Activated CD4-positive, alpha-beta T cell treated with anti-CD3 and anti-CD28 coated beads, Interleukin-2, amount 50 U/mL, for 24 hours (primary cell): ENCODE measurements at places on chromosomes 2 and 18.

- no peak for DNase-seq
Observed at GRCh38 chr2:207704078-207704477, 7.4 kb upstream of the CCNYL1 start.

DNA sequence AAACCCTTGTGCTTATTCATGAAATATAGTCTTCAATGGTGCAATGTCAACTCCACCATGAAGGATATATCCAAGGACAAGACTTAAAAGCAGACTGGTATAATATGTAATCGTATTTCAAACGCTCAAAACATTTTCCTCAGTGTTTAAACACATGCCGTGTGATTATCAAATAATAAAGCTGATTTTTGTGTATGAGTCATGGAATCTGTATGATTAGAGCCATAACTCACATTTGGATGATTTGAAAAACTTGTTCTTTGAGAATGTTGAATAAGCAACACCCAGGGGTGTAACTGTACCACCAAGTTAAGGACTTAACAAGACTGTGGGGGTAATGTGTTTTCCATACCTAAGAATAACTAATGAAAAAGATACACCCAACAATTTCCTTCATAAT, 215.3 kb downstream of the STK39 start:
- no peak for DNase-seq

DNA sequence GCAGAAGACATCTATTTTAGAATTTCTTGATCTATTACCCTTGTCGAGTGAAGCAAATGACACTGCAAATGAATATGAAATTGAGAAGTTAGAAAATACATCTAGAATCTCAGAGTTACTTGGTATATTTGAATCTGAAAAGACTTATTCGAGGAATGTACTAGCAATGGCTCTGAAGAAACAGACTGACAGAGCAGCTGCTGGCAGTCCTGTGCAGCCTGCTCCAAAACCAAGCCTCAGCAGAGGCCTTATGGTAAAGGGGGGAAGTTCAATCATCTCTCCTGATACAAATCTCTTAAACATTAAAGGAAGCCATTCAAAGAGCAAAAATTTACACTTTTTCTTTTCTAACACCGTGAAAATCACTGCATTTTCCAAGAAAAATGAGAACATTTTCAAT, 370.4 kb downstream of the XIRP2 start:
- DNase-seq = no peak

GRCh38 chr18:40937386-40937785, 1017.6 kb upstream of the PIK3C3 start:
- no peak for DNase-seq

DNA sequence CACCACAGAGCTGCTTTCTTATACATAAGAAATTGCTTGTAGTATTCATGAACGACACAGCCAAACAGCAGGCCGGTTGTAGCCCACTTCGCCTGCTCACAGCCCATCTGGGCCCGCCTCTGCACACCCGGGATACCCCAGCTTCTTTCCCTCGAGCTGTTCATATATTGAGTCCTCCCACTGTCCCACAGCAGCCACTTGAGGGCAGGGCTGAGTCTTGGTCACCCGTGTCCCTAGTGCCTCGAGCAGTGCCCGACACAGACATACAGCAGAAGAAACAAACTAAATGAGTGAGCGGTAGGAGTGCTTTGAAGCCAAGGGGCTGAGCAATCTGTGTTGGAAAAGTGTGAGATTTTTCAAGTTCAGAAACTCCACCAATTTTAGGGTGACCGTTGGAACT, 251.4 kb downstream of the KLHL29 start:
- DNase-seq = no peak

- DNase-seq = no peak
Observed at GRCh38 chr2:101728865-101729264, 31.4 kb downstream of the MAP4K4 start.

GRCh38 chr2:213818436-213818835, 534.2 kb downstream of the SPAG16 start:
- DNase-seq = no peak

GRCh38 chr2:99607861-99608491, 118.2 kb upstream of the REV1 start:
- no peak for DNase-seq

GRCh38 chr2:555164-555922, 121.9 kb downstream of the TMEM18 start:
- no peak for DNase-seq

DNA sequence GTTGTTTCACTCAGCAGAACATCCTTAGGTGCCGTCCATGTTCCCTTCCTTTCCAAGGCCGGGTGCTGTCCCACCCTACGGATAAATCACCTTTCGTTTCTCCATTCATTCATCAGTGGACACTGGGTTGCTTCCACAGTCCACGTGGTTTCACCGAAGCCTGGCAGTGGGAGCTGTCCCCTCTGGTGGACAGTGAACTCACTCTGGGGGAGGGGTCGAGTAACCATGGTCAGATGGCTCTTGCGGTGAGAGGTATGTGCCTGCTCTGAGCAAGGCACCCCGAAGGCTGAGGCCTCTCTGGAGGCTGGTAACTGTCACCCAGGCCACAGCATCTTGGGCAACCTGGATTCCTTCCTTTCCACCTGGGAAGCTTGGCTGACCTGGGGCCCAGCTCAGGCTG, 61.5 kb upstream of the TWIST2 start:
- no peak for DNase-seq

DNA sequence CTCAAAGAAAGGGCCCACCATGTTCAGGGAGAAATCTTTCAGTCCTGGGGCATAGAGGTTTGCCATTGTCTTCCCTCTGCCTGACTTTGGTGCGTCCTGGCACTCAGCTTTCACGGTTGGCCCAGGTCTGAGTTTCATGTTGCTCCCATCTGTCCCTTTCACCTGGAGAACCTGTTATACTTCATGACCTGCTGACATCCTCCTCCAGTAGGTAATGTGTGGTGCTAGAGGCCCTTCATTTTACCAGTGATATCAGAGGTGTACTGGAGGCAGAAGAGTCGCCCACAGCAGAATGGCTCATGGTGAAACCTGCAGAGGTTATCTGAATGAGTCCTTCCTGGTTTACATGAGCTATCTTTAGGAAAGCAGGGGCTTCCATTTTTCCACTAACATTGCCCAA, 128.8 kb upstream of the DLX2 start:
- DNase-seq = no peak

DNA sequence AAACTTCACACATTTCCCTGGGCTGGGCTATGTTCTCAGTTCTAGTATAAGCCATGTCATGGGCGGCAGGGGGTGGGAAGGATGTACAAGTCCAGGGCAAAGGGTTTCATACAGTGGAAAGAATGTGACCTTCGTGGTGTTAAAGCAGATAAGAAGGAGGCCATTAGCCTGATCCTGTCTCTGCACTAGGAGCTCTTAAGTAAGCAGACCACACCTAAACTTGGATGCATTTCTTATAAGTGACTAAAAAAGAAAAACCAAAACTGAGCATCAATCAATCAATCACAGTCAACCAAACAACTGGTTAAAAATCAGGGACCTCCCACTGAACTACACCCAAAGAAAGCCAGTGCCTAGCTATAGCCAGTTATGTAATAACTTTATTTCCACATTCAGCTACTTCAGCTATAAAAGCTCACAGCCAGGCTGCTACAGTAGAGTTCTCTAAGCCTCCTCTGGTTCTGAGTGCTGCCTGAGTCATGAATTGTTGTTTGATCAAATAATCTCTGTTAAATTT, 46.8 kb upstream of the RIOK3 start:
- DNase-seq = no peak

DNA sequence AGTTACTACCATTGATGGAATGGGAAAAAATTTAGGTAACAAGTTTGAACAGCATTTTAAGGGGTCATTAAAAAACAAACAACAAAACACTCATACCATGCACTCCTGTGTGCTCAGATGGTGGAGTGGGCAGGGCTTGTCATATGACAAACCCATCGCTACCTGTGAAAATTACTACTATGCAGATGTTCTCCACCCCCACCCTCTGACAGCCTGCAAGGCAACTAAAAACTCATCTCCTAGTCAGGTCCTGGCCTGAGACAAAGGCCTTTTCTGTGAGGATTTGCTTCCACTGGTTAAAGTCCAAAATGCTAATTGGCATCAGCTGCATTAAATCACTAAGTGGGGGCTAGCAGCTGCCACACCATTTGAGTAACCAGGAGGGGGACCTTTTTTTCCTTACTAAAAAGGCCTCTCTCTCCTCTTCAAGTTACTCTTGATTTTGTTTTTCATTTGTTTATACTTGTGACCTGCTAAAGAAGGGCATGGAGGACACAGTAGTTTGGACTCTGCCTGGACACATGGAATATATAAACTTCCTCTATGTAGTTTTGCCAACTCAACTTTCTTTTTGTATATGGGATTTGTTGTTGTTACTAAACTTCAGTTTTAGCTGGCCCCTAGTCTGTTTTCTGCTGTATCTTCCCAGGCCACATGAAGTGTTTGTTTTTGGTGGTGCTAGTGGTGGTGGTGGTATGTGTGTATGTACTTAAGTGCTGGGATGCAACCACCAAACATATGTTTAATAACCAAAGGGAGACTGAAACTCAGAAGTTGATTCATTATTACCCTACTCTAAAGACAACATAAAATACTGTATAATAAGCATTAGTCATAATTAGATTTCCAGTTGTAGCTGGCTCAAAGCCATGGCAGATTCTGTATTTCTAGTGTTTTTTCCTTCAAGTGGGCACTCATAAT, 121.3 kb downstream of the MAP4K4 start:
- DNase-seq = no peak

DNA sequence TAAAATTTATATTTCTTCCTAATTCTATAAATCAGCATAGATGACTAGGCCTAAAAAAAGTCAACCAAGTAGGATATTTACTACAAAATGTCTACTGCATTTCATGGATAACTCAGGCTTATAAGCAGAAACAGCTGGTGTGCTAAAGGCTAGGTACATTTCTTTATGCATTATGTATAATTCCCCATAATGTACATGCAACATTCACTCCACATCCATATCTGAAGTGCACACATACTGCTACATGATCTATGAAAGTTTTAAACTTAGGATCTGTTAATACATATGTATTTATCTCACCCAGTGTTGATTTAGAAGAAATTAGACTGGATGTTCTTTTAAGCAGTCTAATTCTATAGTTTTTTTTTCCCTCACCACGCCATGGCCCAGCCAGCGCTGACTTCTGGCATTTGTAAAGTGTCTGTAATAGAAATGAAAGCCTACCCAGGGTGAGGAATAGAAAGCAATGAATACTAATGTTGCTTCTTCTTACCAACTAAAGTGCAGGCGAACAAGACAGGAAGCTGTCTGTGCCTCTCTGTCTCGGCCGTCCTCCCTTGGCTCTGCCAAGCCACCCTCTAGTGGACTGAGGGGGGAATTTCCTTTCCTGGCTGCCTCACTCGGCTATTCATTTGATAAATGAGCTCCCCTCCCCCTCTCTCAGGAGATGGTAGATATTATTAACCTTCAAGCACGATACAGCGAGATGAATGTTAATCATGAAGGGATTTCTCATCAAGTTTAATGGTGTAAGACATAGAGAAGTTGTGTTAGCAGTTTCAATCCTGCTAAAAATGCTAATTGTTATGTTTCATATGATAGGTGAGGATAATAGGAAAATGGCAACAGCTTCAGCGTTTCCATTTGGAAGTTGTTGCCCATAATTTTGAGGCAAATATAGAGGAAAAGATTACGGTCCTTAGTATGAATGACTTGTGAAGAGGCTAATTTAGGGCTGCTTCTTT, 384.5 kb downstream of the MTX2 start:
- DNase-seq = no peak

- no peak for DNase-seq
Observed at GRCh38 chr18:12652861-12653401, 5.0 kb downstream of the SPIRE1 start.

DNA sequence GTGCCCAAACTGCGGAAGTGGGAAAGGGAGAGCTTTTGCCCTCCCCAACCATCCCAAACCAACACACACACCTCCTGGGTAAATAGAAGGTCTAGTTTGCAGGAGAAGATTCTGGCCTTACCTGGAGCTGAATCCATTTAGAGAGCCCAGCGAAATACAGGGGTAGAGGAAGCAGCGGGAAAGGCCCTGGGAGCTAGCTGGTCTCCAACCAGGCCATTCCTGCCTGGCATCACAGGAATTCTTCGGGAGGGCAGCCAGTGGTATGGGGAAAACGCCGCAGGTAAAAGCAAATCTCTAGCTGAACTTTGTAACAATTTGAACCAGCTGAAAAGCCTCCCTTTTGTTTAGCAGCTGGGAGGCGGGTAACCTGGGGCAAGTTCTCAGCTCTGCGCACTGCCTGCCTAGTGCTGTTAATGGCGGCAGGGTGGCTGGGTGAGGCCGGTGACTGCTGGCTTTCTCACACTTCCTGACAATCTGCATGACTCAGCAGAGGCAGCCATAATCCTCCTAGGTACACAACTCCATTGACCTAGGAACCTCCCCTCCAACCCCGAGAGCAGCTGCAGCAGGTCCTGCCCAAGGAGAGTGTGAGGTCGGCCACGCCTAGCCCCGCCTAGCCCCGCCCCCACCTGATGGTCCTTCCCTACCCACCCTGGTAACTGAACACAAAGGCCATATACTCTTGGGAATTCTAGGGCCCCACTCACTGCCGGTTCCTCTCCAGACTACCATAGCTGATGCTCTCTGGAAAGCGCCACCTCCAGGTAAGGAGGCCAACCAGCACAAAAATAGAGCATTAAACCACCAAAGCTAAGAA, 483.8 kb upstream of the REG3G start:
- no peak for DNase-seq

GRCh38 chr2:171878481-171878993, 15.5 kb downstream of the SLC25A12 start:
- no peak for DNase-seq

- no peak for DNase-seq
Observed at GRCh38 chr18:58552057-58552461, 76.8 kb downstream of the ALPK2 start.

DNA sequence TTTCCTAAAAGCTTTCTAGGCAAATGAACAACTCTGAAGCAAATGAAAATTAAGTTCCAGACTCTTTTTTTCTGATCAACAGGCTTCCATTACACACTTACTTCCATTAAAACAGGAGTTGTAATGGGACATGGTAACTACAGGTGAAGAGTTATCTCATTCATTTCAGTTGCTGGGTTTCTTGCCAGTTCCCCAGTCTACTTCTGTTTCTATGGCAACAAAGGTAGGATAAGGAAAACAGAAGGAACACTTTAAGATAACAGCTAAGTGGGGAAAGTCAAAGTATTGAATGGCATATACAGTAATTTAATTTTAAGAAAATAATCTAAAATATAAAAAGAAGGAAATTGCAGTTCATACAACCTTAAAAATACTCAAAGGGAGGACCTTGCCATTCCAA, 25.1 kb downstream of the BAZ2B start:
- no peak for DNase-seq

DNA sequence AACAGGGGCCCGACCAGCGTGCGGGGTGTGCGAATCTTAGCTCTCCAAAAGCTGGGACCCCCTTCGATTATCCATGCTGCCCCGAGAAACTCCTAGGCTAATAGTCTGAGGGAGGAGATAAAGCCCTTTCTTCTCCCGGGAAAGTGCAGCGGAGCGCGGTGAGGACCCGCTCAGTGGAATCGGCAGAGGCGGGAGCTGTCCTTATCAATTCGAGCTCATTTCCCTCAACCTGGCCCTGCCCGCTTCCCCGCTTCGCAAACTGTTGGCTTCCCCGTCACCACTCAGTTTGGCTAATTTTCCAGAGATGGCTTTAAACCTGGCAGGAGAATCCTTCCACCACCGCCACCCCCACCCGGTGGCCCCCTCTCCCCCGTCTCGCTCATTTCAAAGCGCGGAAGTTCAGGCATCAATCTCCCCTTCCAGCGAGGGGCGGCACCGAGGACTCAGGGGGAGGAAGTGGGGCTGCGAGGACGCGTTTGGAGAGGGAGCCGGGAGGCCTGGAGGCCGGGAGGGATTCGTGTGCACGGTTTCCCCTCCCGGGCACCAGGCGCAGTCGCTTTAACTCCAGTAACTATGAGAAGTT, 1.6 kb downstream of the KLHL14 start:
- DNase-seq = no peak

GRCh38 chr2:151315381-151315903, 26.0 kb upstream of the NMI start:
- no peak for DNase-seq
